ENCODE measurements at places on chromosomes 16 and 17.

- no peak for DNase-seq
Measured at GRCh38 chr17:77385750-77386501, 245.2 kb downstream of the SEC14L1 start.

- no peak for DNase-seq
Measured at GRCh38 chr16:25018972-25019617, 3.9 kb upstream of the ARHGAP17 start.

DNA sequence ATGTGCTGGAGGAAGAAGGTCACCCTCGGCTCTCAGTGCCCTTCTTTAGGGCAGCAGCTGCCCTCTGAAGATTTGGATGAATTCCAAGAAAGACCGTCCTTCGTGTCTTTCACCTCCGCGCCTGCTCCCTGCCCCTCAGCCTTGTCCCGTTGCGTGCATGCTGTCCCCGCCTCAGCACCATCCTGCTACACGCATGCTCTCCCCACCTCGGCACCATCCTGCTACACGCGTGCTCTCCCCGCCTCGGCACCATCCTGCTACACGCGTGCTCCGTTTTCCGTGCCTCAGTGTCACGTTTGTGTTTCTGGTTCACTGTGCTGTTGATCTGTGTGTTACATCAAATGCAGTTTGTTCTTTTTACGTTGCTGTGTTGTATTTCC lies 13.5 kb downstream of the ACSF3 start:
- no peak for DNase-seq

DNA sequence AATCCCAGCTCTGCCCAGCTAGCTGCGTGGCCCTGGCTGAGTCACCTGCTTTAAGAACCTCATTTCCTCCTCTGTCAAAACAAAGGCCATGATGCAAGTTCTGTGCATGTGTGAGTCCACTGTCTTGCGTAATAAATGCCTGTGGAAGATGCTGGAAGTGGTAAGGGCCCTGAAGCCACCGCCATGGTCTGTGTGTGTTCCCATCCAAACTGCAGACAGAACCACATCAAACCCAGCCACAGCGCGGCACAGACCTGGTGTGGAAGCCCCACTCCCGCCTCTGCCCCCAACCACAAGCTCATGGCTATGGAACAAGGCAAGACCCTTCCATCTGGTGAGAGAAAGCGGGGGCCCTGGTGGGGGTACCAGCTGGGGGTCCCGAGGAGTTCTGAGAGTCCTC lies 26.0 kb downstream of the NECAB2 start:
- DNase-seq, result no peak

DNA sequence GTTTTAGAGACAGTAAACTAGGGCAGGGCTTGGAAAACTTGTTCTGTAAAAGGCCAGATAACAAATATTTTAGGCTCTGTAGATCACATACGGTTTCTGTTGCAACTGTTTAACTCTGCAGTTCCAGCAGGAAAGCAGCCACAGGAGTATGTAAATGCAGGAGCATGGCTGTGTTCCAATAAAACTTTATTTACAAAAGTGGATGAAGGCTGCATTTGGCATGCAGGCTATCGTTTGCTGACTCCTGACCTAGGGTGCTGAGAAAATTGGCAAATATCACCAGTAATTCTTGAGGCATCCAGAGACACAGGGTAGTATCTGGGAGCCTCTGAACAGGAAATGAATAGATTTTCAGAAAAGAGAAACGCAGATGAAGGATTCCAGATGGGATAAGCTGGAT lies 274.0 kb downstream of the MAF start:
- no peak for DNase-seq

DNA sequence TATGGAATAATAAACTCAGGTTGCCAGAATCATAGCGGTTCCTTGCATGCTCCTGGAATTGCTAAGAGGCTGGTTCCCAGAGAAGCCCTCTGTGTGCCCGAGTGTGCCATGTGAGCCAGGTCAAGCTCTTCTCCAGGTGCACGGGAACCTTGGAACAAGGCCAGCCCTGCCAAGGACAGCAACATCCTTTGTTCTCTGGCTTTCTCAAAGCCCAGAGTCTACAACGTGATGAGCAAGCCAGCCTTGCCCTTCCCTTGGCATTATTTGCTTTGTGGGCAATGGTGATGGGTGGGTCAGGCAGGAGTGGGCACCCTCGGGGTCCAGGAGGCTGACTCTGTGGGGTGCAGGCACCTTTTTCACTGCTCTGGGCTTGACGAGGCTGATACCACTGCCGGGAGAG lies 14.2 kb upstream of the SEC14L1 start:
- DNase-seq, result no peak
